ENCODE measurements at places on chromosomes 7 and 10. TPM values are rescaled to one million over a fixed set of nuclear protein-coding genes. Genes with fewer than 3 reads are reported as not detected.

The ASAH2B gene
- total RNA-seq = 13.2 TPM

The ZNF775 gene
- total RNA-seq = 7.2 TPM

The CDC14C gene
- not detected for total RNA-seq

DNA sequence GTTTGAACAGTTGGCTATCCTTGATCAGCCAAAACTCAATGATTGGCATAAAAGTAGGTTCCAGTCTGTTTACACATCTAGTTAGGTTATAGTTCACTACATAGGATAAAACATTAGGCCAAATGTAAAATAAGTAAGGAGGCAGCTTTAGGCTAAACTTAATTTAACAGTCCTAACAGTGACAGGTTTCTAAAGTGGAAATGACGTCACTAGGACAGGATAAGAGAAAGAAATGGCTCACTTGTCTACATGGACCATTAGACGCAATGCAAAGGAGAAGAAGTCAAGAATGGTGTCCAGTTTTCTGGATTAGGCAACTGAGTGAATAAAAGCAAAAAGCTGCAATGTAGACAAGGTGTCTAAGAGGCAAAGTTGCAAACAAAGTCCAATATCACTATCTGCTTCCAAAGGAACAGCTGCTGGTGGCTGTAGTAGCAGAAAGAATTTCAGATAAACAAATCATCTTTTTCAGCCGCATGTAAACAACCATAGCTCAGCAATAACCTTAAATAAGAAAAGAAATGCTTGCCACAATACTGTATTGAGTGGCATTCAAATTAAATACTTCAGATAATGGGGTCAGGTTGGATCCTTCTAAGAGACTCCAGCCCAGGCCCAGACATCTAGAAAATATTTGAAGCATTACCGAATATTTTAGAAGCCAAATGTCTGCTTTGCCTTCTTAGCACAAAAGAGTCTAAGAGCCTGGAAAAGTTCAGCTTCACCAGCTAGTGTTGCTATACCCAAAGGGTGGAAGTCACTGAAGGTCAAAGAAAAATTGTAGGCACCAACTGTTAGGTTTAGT lies 154.2 kb downstream of the NEBL start:
- no peak for DNase-seq

DNA sequence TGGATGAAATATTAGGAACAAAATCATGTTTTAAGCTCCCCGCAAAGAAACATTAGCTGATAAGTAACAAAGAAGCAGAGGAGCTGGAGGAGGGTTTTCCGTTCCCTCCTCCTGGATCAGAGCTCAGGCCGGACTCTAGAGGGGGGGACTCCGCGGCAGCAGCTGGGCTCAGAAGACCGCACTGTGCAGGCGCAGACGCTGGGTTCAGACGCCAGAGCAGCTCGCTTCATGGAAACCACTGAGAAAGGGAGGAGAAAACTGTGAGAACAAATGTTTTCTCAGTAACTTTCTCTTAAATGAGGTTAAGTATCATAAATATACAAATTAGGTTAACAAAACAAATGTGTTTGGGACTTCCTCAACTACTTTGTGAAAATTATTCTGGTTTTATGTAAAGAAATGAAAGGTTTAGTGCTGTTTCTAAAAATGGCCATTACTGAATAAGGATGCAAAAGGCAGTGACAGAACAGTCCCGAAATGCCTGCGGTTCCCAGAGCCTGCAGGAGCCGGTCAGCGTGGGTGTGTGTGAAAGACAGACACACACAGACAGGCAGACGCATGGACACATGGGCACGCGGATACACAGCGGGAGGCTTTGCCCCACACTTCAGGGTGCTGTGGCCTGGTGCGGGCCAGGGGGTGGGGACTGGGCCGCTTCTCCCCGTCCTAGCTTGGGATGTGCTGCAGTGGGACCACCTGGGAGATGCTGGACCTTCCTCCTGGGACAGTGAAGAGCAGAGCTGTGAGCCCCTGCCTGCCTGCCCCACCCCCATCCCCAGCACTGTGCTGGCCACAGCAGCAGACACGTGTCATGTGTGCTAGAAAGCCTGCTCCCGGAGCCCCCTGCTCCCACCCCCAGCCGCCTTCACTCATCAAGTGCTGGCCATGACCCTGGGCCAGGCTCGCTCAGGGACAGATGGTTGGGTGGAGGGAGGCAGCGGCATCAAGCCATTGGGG lies 20.3 kb upstream of the ADGRA1 start:
- no peak for DNase-seq

- no peak for DNase-seq
These were observed 24.4 kb upstream of the PWWP2B start for GRCh38 chr10:132372516-132373095.

Measured in HT1080 (cell line).